ENCODE measurements at places on chromosomes 12 and 14.

GRCh38 chr14:68164711-68165113, 345.1 kb downstream of the RAD51B start:
- DNase-seq, result no peak

GRCh38 chr12:49867570-49868341, 24.9 kb upstream of the BCDIN3D start:
- DNase-seq, result no peak

DNA sequence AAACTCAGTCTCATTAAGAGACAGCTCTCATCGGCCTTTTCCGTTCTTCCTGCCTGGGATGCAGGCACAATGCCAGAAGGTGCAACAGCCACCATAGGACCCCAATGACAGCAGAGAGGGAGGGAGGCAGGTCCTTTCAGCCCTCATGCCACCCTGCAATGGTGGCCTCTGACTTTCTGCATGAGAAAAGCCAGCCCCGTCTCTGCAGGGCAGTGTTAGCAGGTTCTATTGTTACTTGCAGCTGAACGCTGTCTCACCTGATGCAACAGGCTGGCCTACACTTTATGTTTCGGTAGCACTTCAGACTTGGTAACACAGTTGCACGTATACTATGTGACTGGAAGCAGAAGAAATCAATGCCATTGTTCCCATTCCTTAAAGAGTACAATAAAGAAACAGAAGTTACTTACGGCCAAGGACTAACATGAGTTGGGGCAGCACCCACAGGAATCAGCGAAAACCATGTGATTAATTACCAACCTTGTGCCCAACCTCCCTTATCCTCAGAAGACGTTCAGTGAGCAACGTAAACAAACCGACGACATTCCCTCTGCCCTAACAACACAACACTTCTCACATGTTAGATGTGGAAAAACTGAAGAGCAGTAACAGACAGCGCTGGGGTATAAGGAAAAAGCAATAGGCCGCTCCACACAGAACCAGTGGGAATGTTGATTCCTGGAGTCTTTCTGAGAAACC, 102.1 kb downstream of the RIMBP2 start:
- no peak for DNase-seq

GRCh38 chr12:47032644-47033043, 46.8 kb upstream of the PCED1B start:
- DNase-seq, result no peak

- peak; percentile 85 for DNase-seq
Observed at GRCh38 chr12:106774005-106774807, at the start of gene RIC8B. RIC8B (plus strand) TSS chr12:106774682; CDS start chr12:106774746, 64 bp downstream.

GRCh38 chr12:54225666-54226065, 36.9 kb upstream of the SMUG1 start:
- no peak for DNase-seq

GRCh38 chr14:99073431-99073830, 198.6 kb downstream of the BCL11B start:
- DNase-seq, result no peak

DNA sequence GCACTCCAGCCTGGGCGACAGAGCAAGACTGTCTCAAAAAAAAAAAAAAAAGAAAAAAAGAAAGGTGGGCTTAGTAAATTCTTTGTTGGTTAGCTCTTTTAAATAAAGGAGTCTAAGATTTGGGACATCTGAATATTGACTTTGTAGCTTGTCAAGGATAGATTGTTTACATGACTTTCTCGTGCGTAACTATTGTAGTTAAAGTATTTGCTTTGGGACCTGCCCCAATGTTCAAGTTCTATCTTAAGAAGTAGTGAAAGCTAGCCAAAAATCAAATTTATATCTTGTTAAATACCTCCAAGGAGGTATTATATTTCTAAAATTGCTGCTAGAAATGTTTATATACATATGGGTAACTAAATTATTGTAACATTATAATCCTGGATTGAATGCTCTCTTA, 32.4 kb downstream of the PTPN21 start:
- no peak for DNase-seq

DNA sequence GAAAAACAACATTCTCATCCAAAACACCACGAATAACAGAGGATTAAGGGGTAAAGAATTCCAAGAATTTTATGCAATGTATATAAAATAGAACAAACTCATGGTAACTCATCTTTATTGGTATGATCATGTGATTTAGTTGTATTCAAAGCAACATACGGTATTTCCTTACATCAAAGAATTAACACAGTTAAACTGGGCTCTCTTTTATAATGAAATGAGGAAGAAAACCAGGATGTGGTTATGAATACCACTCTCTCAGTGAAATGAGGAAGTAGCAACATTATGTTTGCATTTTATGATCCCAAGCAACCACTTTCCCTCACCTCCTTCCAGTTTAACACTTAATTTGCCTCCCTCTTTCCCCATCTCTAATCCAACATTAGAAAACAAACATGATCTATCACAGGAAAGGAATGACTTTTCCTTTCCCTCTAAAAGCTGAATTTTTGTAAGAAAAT, 22.9 kb downstream of the SPTLC2 start:
- DNase-seq, result no peak

GRCh38 chr14:101959277-101959676, 5.1 kb upstream of the DYNC1H1 start:
- DNase-seq, result no peak

DNA sequence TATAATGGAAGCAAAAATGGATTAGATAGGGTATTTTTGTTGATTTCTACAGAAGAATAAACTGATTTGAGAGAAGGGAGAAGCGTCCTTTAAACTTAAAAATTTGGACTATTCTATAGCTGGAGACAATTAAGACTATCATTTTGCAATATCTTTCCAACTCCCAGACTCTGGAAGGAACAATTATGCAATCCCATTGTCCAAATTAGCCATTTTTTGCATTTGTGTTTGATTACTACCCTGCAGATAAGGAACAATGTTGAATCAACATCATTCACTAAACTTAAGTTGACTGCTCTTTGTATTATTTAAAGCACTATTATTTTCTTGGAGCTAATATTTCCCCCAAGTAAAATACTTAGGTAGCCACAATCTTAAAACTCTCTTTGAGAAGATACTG, 34.8 kb upstream of the SELPLG start:
- no peak for DNase-seq

- no peak for DNase-seq
Observed at GRCh38 chr14:53330441-53330840, 177.3 kb upstream of the DDHD1 start.

DNA sequence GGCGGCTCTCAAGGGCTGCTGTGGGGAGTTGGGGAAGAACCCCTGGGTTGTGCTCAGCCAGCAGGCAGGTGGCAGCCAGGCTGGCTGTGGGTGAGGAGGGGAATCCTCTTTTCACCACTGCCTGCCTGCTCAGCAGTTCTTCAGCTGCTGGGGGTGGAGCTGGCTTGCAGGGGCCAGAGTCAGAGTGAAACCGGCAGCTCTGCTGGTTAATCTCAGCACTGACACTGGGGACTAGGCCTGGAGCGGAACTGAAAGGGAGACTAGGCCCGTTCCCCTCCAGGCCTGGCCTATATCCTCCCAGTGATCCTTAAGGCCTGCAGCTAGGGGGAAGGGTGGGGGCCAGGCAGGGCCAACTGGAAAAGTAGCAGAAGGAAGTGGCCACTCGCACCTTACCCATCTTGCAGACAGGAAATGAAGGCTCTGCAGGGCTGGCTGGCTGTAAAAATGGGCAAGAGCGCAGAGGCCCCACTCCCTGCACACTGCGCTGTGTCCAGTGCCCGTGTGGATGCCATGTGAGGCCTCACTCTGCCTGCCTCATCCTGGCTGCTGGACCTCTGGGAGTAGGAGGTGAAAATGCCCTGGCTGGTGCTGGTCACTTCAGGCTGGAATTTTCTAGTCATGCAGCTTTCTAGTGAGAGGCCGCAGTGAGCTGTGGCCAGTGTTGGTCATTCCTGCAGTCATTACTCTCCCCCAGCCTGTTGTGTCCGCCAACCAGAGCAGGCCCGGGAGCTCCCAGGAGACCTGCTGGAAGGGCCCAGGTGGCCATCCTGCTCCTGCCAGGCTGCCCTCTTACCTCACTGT, 39.4 kb downstream of the SH2B3 start:
- no peak for DNase-seq

DNA sequence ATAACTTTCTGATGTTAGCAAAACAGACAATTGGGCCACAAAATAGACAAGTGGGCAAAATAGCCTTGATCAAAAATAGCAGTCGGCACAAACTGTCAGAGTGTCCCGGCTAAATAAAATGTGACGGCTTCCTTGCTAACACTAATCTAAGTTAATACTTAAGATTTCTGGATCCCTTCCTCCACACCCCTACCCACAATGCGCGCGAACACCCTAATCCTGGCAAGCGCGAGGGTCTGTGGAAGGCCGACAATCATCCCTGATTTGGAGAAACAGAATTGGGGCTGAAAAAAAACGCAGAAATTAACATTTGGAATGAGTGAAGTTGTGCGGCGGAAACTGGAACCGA, 489 bp downstream of the CEP290 start:
- no peak for DNase-seq

- DNase-seq, result no peak
Observed at GRCh38 chr12:94469522-94469921, 9.9 kb upstream of the CEP83 start.

GRCh38 chr14:88825078-88825458, 617 bp downstream of the TTC8 start:
- no peak for DNase-seq

DNA sequence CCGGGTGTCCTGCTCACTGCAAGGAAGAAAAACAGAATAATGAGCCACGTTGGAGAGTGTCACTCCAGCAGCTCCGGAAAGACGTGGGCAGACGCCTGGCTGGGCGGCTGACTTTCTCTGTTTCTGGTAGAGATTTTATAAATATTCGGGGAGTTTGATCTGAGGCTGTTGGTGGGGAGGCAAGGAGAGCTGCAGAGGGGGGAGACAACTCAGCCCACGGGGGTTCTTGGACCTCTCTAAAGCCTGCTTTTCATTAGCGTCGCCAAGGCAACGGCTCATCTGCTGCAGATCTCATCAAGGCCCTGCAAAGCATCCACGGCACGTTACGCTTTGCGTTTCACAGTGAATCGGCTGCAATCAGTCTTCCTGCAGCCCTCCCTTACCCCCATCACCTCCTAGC, 207.2 kb downstream of the ZFP36L1 start:
- no peak for DNase-seq

GRCh38 chr12:69456239-69456638, 13.9 kb upstream of the FRS2 start:
- DNase-seq, result no peak

DNA sequence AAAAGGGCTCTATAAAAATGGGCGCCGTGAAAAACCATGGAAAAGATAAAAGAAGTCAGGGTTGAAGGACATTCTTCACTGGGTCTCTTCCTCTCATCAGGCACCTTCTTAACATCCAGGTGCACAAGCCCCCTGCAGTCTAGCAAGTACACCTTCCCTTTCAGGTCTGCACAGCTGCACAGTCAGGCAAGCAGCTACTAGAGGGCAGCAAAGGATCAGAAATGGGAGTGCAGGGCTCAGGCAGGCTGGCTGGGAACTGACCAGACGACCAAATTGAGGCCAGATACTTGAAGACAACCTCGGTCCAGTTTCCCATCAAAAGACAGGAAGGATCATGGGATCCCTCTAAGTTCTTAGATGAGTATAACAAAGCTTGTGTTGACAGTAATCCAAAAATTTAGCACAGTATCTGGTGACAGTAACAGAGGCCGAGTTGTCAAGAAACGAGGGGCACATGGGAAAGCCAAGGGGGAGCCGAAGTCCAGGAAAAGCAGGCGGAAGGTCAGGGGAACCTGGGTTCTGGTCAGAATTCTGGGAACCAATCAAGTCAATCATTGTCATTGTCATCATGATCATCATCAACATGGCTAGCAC, 10.1 kb upstream of the GRIP1 start:
- no peak for DNase-seq

GRCh38 chr14:47353186-47353585, 322.2 kb downstream of the MDGA2 start:
- DNase-seq, result no peak

- DNase-seq, result no peak
Observed at GRCh38 chr14:61399365-61399764, 78.0 kb downstream of the PRKCH start.

DNA sequence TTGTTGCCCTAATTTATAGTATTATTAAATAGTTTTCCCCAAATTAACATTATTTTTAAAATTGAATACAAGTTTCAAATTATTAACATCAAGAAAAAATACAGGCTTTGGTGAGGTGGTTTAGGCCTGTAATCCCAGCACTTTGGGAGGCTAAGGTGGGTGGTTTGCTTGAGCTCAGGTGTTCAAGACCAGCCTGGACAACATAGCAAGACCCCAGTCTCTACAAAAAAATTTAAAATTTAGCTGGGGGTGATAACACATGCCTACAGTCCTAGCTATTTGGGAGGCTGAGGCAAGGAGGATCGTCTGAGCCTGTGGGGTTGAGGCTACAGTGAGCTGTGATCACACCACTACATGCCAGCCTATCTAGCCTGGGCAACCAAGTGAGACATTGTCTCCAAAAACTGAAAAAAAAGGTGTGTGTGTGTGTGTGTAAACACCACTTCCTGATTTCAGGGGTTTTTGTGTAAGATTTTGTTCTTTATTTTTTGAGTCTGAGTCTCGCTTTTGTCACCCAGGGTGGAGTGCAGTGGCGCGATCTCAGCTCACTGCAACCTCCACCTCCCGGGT, 3.9 kb upstream of the DNAL1 start:
- DNase-seq, result no peak

DNA sequence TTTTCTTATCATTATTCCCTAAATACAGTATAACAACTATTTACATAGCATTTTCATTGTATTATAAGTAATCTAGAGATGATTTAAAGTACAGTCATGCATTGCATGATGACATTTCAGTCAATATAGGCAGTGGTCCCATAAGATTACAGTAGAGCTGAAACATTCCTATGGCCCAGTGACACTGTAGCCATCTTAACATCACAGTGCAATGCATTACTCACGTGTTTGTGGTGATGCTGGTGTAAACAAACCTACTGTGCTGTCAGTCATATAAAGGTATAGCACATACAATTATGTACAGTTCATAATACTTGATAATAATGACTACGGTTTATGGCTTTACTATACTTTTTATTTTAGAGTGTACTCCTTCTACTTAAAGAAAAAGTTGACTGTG, 13.3 kb downstream of the LLPH start:
- no peak for DNase-seq

- no peak for DNase-seq
Observed at GRCh38 chr14:78119440-78119839, 50.7 kb upstream of the NRXN3 start.

- no peak for DNase-seq
Observed at GRCh38 chr14:50922803-50923202, 21.5 kb downstream of the PYGL start.

- DNase-seq, result no peak
Observed at GRCh38 chr14:20555845-20556244, 5.0 kb downstream of the RNASE9 start.

GRCh38 chr12:5967645-5968415, 22.8 kb upstream of the ANO2 start:
- DNase-seq, result no peak

DNA sequence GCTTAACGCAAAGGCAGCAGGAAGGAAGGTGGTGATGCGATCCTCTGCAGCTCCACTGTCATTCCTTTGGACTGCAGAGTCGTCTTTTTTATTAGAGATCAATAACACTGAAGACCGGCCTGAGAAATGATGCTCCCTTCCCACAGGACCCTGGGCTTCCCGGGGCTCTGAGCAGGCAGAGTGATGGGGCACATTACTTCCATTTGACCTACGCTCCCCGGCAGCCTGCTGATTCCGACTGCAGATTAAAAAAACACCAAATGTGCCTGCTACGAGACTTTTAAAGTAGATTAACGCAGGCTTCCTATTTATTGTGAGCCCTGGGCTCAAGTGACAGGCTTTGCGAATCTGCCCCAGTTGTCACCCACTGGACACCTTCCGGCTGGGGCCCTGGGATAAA, 37.5 kb downstream of the KCNA1 start:
- DNase-seq, result no peak

GRCh38 chr12:130132831-130133511, 29.3 kb upstream of the FZD10 start:
- no peak for DNase-seq

GRCh38 chr14:83294941-83295340, 1761.3 kb upstream of the SEL1L start:
- no peak for DNase-seq

Measured in thoracic aorta (tissue), 2 donors.